Right renal cortex interstitium (tissue), 3 donors: ENCODE measurements at places on chromosomes 2 and 18.

GRCh38 chr2:64212346-64212745, 68.1 kb upstream of the PELI1 start:
- DNase-seq, result no peak

- no peak for DNase-seq
Measured at GRCh38 chr2:238169708-238170251, 11.0 kb downstream of the ERFE start.

DNA sequence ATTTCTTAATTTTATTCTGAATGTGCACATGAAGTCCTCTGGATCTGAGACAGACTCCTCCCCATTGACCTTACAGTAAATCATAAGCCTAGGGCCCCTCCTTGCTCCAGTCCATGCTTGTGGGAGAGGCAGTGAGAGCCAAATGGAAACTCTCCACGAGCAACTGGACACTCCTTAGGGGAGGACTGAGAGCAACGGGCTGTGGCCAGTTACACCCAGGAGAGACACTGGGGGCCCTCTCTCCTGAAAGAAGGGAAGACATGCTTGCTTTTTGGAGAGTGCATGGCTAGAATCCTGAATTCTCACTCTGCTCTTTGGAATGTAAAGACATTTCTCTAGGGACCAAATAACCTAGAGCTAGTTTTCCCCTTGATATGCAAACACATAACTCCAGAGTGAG, 49.0 kb upstream of the BIN1 start:
- peak; percentile 69 for DNase-seq

DNA sequence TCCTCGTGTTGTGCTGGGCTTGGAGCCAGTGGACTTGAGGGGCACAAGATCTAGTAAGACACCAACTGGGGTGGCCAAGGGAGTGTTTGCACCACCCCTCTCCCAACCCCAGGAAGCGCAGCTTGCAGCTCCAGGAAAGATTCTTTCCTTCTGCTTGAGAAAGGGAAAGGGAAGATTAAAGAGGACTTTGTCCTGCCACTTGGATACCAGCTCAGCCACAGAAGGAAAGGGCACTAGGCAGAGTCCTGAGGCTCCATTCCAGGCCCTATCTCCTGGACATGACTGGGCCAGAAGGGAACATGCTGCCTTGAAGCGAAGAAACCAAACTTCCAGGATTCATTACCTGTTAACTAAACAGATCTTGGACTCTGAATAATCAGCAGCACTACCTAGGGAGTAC, 44.9 kb upstream of the UGP2 start:
- DNase-seq, result no peak

- DNase-seq, result no peak
Measured at GRCh38 chr2:145260081-145260480, 740.2 kb upstream of the ZEB2 start.

DNA sequence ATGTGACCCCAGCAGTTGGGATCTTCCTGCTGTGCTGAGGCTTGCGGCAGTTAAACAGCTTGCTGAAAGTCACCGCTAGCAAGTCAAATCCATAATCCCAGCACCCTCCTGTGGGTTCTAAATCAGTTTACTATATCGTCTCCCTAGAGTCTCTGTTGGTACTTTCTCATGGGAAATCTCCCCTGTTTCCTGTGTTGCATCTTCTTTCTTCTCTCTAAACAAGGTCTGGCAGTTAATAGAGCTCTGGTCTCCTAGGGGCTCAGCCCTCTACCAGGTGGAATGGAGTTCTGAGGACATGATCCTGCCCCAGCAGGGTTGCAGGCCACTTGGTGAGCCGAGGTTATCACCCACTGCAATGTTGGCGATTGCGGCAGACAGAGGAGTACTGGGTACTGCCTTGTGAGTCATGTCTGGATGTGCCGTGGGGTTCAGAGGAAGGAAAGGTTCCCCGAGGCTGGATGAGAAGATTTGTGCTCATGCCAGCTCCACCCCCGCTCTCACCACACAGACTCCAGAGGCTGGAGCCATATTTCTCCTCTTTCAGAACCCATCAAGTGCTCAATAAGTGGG, 59.4 kb upstream of the SIX2 start:
- no peak for DNase-seq

GRCh38 chr2:235829726-235830125, 335.9 kb downstream of the AGAP1 start:
- DNase-seq, result no peak

DNA sequence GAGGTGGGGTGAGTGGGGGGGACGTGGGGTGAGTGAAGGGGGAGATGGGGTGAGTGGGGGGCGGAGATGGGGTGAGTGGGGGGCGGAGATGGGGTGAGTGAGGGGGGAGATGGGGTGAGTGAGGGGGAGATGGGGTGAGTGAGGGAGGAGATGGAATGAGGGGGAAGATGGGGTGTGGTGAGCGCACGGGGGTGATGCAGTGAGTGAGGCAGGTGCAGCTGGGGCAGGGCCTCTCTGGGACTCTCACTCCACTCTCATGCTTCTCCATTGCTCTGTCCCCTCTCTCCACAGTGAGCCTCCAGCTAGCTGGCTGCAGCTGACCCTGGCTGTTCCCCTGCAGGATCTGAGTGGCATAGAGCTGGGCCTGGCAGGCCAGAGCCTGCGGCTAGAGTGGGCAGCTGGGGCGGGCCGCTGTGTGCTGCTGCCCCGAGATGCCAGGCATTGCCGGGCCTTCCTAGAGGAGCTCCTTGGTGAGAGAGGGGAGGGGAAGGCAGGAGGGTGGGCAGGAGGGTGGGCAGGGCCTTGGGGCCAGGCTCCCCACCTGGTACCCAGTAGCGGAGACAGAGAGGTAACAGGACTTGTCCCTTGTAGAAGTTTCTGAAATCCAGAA, 13.9 kb upstream of the SLC4A3 start:
- DNase-seq, result no peak

GRCh38 chr2:100909534-100910081, 89.7 kb downstream of the NPAS2 start:
- DNase-seq, result peak; percentile 27

DNA sequence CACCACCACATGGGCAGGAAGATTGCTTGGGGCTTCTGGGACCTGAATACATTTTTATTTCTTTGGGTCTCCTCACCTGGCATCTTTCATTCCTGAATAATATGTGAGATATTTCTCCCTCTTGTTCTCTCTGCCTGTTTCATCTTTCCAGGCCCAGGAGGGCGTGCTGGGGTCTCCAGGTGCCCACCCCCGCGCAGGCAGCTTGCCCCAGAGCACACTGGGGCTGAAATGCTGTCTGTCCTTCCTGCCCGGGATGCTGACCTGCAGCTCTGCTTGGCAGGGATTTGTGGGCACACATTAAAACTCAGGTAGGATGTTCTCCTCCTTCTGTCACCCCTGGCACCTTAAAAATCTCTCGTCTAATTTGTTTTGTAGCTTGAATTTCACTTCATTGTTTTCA, 39.7 kb upstream of the TEX51 start:
- no peak for DNase-seq

GRCh38 chr2:185695711-185696235, 42.8 kb upstream of the FSIP2 start:
- DNase-seq, result peak; percentile 2

GRCh38 chr2:217106650-217107014, 246.8 kb upstream of the TNP1 start:
- DNase-seq, result no peak

DNA sequence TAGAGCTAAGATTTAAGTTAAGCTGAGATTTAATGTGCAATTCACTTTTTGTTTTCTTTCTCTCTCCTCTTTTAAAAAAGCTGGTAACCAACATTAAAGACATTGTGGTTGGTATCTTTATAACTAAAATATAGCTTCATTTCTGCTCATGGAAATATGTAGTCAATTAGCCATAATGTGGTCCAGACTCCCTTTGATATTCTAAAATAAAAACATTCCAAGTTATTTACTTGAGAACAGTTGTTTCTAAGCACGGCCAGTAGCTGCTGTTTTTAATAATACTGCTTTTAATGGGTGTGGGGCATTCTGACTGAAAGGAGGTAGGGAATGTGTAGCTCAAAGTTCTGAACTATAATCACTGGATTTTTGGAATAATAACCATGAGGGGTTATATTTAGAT, 183.3 kb upstream of the FBXO11 start:
- DNase-seq, result no peak

DNA sequence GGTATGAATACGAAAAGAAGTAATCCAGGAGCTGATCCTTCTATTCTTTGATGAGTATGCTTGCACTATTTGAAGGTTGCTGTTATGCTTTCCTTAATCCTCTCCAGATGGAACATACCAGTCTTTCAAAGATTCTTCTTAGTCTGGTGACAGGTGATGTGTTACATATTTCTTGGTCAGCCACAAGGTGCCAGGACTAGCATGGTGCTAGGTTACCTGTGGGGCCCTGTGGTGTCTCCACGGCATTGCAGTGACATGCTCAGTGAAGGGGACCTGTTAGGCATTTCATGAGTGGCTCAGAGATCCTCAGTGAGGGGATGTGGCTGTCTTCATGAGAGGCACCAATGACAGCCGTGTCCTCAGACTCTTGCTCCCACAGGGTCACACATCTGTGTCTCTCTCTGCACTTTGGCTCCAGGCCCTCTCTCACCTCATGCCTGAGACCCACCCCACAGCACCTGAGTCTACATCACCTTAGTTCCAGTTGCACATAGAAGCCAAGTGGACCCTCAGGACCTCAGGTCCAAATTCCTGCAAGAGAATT, 13.1 kb upstream of the RAB31 start:
- no peak for DNase-seq

- DNase-seq, result no peak
Measured at GRCh38 chr2:15687243-15687642, 95.6 kb downstream of the DDX1 start.

GRCh38 chr18:45894818-45895217, 69.3 kb downstream of the SIGLEC15 start:
- DNase-seq, result no peak

DNA sequence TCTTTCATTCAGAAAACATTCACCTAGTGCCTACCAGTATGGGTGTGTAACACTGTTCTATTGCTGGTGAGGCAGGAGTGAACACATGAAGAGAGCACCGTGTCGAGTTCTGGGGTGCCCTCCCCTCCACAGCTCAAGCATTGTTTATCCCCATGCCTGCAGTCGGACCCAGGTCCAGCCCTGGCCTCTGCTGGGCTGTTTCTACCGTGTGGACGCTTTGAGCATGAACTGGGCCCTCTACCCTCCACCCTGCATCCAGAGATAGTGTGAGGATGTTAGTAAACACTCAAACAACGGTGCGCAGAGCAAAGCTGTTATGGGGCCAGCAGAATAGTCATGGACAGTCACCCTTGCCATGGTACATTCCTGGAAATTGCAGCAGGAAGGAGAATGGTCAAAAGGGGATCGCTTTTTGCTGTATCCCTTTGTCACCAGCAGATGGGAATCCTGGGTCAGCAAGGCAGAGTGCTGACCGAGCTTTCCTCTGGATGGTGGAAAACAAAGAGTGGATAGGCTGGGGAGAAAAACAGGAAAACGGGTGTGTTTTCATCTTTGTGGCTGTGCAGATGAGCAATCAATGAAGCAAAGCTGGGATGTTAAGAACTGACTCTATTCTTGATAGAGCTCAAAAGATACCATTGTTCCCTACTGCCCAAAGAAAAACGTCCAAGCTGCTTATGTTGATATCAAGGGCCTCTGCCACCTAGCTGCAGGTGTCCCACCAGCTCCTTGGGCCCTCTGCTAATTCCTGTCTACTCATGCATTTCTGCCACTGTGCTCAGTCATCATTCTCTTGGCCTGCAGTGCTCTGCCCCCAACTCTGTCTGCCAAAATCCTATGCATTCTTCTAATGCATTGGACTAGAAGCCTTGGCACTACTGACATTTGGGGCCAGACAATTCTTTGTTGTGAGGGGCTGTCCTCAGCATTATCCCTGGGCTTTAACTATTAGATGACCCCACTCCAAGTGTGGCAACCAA, 38.7 kb downstream of the REEP1 start:
- no peak for DNase-seq

DNA sequence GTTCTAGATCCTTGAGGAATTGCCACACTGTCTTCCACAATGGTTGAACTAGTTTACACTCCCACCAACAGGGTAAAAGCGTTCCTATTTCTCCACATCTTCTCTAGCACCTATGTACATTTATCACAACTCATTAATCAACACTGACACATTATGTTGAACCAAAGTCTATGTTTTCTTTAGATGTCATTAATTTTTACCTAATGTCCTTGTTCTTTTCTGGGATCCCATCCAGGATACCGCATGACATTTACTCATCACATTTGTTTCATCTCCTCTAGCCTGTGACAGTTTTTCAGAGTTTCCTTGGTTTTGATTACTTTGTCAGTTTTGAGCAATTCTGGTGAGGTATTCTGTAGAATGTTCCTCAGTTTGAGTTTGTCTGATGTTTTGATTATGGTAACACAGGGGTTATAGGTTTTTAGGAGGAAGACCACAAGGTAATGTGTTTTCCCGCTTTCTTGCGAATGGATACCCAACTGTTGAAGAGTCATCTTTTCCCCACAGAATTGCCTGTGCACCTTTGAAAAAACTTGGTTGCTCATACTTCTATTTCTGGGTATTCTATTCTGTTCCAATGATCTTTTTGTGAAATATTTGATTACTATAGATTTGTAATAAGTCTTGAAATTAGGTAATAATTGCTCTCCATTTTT, 3.0 kb upstream of the UGT1A9 start:
- DNase-seq, result no peak

GRCh38 chr18:37559194-37559593, 6.4 kb downstream of the CELF4 start:
- no peak for DNase-seq

DNA sequence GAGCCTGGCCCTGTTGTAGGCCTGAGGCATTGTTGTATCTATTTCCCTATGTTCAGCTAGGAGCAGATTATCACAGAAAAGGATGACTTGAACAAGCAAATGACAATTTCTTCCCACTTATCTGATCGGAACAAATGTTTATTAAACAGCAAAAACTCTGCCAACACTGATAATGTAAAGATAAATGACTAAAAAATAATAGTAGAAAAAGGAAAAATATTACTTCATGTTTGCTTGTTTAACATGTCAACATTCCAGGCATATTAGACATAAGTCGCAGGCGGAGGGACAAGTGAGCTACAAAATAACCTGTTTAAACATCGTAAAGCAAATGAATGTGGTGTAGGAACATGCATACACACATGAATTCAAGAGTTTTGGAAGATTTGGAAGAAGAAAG, 257.9 kb downstream of the TMX3 start:
- no peak for DNase-seq
